ENCODE measurements at places on chromosomes 3 and 15.

GRCh38 chr3:170585008-170585936 is 603 bp downstream of the SLC7A14 start:
- no peak for DNase-seq

GRCh38 chr3:27479806-27480543 is 4.2 kb downstream of the SLC4A7 start:
- DNase-seq = no peak

DNA sequence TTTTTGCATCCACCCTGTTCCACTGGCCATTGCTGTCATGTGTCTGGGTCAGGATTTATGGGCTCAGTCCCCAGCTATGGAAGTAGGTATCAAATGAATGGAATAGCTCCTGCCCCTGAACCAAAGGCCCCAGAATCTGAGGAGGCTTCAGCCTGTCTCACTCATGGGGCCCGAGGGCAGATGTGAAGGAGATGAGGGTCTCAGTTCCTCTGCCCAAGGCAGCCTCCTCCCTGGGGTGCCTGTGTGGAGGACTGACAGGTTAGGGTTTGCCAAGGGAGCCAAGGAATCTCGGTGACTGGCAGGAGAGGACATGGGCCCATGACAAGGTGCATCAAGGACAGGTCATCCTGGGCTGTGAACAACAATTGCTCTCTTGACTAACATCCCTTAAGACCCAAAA is 70.4 kb downstream of the CPN2 start:
- no peak for DNase-seq

DNA sequence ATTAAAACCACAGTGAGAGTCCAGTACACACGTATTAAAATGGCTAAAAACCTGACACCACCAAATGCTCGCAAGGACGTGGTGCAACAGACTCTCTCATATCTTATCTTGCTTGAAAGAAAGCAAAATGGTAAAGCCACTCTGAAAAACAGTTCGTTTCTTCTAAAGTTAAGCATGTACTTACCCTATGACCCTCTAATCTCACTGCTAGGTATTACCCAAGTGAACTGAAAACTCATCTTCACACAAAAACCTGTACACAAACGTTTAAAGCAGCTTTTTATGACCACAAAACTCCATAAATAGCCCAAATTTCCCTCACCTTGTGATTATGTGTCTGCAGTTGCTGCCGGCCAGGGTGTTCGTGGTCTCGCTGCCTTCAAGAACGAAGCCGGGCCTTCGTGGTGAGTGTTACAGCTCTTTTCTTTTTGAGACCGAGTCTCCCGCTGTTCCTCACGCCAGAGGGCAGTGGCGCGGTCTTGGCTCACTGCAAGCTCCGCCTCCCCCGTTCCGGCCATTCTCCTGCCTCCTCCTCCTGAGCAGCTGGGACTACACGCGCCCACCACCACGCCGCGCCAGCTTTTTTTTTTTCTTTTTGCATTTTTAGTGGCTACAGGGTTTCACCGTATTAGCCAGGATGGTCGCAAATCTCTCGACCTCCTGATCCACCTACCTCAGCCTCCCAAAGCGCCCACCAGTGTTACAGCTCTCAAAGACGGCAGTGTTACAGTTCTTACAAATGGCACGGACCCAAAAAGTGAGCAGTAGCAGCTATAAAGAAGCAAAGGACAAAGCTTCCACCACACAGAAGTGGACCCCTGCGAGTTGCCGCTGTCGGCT is 165.4 kb downstream of the TJP1 start:
- no peak for DNase-seq

DNA sequence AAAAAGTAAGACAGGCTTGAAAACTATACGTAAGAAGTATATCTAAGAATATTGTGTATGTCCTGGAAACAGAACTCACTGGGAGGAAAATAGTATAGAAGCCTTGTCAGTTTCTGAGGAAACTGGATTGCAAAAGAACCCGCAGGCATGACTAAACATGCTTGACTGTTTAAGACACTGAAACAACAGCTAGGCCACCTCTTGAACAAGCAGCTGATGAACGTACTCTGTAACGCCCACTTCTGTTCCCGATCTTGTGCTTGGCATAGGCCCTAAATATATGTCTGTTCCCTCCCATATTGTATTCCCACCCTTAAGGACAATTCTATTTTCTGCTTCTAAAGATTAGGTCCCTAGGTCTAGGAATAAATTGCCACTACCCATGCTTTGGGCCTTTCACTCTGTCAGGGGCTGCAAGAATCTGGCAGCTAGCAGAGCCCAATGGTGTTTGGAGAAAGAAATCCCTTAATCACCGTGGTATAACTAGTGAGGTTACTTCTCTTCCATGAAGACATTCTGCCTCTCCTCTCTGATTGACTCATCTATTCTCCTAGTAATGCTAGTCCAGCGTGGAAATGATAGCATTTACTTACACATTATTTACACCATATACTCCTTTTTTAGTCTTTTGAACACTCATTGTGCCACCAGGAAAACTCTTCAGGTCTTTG is 46.2 kb downstream of the CD200 start:
- DNase-seq = no peak

DNA sequence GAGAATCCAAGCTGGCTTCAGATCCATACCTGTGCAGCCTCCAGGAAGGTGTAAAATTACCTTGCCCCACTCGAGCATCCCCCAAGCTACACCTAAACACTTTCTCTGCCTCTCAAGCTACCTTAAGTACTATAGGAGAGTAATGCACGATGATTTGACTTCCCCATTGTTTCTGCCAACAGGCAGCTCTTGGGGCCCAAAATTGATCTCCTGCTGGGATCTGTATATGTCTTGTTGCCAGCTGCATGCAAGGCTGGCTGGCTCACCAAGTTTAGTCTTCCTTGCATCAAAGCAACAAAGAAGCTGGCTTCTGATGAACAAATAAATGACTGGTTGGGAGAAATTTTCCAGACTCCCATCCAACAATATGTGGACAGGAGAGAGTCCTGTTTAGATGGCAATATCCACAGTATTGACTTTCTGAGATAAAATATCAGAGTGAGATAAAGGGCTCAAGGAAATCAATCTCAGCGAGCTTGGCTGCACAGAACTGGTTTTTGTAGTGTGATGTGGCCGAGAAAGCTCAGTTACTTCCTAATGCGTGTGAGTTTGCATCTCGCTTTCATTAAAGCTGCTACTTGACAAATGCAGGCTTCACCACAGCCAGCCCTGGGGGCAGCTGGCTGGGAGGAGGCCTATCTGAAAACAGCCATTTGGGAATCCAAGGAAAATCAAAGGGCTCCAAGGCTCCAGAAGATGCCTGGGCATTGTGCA is 140.7 kb downstream of the MINAR1 start:
- no peak for DNase-seq

- no peak for DNase-seq
Observed at GRCh38 chr3:117052395-117052794, 342.8 kb downstream of the TUSC7 start.

DNA sequence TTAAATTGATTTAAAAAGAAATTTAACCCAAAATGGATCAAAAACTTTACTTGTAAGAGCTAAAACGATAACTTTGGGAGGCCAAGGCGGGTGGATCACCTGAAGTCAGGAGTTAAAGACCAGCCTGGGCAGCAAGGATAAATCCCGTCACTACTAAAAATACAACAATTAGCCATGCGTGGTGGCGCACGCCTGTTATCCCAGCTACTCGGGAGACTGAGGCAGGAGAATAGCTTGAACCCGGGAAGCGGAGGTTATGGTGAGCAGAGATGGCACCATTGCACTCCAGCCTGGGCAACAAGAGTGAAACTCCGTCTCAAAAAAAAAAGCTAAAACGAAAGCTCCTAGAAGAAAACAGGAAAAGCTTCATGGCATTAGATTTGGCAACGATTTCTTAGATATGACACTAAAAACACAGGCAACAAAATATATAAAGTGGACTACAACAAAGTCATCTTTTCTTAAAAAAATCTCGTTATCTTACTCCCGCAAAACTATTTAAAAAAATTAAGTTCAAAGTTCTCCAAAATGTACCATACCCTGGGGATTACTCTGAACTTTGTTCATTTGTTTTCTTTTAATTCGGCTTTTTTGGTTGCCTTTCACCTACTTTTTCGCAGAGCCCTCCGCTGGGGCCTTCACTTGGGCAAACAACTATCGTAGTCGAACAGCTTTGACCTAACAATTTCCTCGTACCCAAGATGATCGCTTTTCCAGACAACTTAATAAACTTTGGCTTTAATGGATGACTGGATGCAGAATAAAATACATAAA is 2.9 kb downstream of the HDDC3 start:
- no peak for DNase-seq

DNA sequence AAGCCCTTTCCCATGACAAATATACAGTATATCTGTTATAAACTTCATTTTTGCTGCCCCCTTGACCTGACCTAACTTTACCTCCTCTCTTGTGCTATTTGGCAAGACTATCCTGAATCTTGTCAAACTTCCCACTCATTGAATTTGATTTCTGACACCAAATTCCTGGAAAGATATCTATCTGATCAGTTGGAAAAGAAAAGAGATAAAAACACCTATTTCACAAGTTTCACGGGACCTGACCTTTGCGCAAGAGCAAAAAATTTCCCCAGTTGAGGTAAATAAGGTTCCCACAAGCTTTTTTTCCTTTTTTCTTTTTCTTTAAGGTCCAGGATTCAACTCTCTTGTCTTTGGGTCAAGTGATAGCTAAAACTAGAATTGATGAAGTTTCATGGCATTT is 189.2 kb upstream of the LPP start:
- DNase-seq = no peak

DNA sequence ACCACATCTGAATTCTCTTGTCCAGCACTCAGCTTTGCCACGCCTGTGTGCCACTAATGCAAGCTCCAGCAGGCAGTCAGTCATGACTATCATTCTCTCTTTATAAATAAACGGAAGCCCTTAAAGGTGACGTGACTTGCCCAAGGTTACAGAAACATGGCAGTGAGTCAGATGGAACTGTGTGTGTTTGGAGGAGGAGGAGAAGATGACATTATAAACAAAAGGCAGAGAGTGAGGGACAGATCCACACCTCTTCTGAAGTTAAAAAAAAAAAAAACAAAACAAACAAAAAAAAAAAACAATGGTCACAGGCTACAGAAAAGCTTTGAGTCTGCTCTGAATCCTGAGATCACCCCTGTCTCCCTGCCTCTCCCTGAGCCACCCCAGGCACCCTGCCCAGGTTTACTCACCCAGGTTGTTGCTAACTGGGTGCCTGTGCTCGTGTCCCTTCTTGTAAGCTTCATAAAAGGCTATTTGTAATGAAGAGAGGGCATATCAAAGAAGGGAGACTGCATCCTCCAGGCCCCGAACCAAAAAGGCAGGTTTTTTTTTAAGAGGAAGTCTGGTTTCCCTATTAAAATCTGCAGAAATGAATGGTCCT is 119.7 kb upstream of the PHLDB2 start:
- DNase-seq = no peak

DNA sequence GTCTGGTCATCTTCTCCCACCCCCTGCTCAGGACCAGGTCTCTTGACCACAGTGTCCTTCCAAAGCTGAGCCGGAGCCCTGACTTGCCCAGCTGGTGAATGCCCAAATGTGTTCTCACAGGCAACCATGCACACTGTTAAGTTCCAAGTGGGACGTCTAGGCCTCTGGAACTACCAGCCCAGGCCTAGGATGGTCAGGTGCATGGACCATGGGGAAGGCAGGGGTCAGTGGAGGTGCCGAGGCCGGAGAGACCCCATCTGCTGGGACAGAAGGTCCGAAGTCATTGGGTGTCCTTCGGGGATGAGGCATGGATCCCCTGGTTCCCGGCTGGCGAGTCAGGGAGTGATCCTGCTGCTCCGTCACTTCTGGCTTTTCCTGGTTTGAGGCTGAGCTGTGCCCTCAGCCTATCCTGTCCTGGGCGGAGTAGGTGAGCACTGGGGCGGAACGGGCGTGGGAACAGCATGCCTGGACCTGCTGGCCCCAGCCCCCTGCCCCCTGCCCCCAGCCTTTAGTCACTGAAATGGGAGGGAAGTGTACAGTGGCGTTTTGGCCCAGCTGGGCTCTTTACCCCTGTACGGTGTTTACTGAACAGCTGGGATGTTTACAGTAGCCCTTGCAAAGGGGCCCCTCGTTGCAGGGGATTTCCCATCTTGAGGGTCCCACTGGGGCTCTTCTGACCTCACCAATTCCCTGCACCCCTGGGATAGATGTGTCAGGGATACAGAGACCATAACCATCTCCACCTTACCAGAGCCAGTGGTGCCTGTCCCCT is 12.1 kb downstream of the SEMA3F start:
- no peak for DNase-seq

DNA sequence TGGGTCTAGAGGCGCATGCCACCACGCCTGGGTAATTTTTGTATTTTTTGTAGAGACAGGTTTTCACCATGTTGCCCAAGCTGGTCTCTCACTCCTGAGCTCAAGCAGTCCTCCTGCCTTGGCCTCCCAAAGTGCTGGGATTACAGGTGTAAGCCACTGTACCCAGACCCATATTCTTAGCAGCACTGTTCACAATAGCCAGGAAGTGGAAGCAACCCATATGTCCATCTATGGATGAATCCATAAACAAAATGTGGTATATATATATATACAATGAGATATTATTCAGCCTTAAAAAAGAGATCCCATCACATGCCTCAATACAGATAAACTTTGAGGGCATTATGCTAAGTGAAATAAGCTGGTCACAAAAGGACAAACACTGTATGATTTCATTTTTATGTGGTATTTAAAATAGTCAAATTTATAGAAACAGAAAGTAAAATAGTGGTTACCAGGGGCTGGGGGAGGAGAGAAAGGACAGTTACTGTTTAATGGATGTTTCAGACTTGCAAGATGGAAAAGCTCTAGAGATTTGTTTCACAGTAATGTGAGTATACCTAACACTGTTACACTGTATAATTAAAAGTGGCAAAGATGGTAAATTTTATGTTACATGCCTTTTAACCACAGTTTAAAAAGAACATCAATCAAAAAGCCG is 35.7 kb upstream of the GRAMD1C start:
- DNase-seq = no peak

GRCh38 chr15:58015565-58015964 is 49.9 kb downstream of the ALDH1A2 start:
- no peak for DNase-seq

DNA sequence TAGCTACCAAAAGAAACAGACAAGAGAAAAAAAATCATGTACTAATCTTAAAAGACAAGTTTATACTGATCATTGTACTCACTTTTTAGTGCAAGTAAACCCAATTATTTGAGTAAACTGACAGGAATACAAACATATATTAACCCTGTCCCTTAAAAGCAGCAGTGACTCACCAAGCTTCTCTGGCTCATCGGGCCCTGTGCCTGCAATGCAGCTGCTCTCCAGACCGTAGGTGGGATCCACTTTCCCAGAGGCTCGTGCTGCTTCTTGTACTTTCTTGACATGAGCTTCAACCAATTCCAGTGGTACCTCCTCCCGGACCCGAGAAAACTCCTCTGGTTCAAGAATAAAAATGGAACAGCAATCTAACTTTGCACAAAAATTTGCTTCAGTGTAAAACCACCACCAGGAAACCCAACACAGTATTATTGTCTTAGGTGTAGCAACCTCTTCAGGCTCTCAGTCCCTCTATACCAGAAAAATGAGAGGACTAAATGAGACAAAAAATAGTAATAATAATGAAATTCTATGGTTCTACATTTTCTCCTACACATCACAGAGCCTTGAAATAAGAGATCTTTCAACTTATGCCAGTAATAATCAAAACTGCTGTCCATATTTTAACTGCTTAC is 82.6 kb upstream of the CSPG5 start:
- DNase-seq = no peak

GRCh38 chr3:15845475-15845874 is 47.7 kb upstream of the ANKRD28 start:
- DNase-seq = no peak

- DNase-seq = no peak
Observed at GRCh38 chr3:45582430-45582829, 12.1 kb upstream of the LIMD1 start.

GRCh38 chr15:60544581-60545264 is 65.8 kb upstream of the ICE2 start:
- no peak for DNase-seq
